Islet precursor cell (in vitro differentiated cells): ENCODE measurements at places on chromosomes 4 and X.

- no peak for DNase-seq
Measured at GRCh38 chrX:53695946-53696549, 9.5 kb upstream of the HUWE1 start.

DNA sequence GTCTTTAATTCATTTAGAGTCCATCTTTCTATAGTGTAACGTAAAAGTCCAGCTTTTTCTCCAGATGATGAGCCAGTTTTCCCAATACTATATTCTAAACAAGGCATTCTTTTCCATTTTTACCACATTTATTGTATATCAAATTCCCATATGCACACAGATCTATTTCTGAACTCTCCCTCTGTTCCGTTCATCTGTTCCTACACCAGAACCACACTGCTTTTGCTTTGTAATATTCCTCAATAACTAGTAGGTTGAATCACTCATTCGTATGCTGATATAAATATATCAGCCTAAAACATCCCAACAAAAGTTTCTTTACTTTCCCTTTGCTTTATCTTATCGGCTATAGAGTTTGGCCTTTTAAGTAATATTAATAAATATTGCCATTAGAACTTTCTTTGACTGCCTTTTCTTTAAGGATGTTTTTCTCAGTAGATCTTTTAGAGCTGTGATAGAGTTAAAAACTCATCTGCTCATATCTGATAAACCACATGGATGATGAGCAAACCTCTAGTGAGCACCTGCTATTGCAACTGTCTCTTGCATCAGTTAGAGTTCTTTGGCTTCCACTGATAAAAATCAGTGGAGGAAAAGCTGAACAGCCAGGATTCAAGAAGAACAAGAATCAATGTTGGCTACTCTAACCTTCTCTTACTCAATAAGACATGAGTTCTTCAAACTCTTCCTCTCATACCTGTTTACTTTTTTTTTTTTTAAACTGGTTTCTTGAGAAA lies 13.1 kb upstream of the RPL34 start:
- DNase-seq, result no peak

DNA sequence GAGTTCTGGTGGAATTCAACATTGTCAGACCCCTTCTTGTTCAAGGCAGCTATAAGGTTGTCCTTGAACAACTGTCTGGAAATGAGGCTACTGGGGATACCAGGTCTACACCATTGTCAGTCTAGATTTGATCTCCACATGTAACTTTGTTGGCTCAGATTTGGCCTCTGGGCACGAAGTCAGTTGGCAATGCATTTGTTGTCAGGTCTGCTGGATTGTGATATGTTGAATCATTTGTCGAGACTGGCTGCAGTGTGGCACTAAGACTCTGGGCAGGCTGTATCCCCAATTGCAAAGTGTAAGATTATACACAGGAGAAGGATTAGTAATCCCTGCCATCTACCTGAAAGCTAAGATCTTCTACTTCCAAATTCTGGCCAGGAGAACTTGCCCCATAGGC lies 26.5 kb downstream of the ZNF81 start:
- no peak for DNase-seq

- DNase-seq, result no peak
Measured at GRCh38 chr4:112731715-112732114, 94.8 kb downstream of the LARP7 start.

DNA sequence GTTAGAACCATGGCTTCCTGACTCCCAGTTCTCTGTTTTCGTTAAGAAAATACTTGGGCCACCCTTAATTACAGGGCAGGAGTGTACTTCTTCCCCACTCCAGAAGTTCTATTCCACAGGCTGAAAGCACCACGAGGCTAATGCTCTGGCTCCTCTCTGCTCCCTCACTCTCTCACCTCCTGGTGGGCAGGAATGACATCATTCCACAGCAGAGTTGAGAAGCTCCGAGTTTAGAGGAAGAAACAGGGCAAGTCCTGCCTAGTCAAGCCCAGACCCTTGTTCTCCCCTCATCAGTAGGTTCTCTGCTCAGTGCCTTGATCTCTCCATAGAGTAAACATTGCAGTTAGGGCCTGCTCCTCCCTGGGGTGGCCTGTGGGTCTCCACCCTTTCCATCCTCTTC lies 343.8 kb upstream of the CLNK start:
- no peak for DNase-seq

GRCh38 chrX:10167573-10167972 lies 10.8 kb downstream of the CLCN4 start:
- DNase-seq, result no peak

DNA sequence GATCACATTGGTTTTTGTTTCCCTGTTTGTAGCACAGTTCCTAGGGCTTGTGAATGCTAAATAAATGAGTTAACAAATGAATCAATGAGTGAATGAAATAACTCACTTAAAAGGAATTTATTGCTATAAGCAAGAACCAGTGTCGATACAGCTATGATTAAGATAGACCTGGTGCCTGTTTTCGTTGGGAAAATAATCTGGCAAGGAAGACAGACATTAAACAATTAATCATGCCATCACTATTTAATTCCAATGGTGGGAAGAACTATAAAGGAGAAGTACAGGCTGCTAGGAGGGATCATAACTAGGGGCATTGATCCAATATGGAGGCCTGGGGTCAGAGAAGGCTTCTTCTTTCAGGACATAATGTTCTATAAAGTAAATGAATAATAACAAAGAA lies 4.5 kb upstream of the CBR4 start:
- no peak for DNase-seq
